Activated CD4-positive, alpha-beta T cell treated with anti-CD3 and anti-CD28 coated beads, Interleukin-2, Interleukin-6, amounts not matched to agents 100 ng/mL and 50 ng/mL, durations not matched to agents 16 hours and 8 hours (primary cell): ENCODE measurements at places on chromosomes 1 and 21.

DNA sequence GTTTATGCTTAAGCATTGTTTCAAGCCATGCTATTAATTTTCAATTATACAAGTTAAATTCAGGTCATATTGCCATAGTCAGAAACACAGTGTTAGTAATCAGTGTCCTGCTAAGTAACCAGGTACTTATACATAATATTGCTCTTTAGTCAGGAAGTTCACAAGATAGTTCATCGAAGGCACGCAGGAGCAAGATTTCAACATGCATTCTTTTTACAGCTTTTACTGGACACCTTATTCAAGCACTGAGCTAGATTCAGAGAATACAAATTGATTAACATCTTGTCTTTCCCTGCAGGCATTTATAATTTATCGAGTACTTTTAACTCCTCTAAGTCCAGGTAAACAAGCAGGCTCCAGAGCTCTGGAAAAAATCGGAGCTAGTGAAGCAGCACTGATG lies 202.3 kb upstream of the BRINP3 start:
- no peak for DNase-seq

DNA sequence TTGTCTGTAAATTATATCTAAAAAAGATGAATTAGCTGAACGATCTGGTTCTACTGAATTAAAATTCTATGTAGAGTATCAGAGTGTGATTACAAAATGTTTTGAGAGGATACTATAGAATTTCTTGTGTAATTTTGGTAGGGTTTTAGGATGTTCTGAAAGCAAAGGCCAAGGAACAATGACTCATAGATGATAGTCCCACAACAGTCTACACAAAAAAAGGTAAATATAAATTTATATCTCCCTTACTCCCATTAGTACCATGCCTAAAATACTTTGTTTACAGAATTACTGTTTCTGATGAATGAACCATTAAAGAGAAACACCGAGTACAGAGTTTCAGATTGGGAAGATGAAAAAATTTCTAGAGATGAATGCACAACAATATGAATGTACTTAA lies 9.5 kb downstream of the EDEM3 start:
- DNase-seq, result no peak

GRCh38 chr21:28068455-28069358 lies 924.0 kb downstream of the LTN1 start:
- no peak for DNase-seq

DNA sequence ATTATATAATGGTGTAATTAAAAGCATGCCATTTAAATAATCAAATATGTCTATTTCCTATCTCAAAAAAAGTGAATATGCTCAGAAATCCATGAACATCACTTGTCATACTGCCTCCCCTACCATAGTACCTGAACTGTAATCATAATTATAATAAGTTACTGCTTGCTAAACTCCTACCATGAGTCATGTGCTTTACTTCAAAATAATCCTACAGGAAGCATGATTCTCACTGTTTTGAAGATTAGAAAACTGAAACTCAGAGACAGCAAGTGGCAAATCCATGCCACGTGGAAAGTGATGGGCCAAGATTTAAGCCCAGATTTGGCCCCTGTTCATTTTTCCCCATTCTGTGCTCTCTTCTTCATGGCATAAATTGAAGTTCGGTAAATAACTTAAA lies 5.2 kb downstream of the LRRC7 start:
- DNase-seq, result no peak

DNA sequence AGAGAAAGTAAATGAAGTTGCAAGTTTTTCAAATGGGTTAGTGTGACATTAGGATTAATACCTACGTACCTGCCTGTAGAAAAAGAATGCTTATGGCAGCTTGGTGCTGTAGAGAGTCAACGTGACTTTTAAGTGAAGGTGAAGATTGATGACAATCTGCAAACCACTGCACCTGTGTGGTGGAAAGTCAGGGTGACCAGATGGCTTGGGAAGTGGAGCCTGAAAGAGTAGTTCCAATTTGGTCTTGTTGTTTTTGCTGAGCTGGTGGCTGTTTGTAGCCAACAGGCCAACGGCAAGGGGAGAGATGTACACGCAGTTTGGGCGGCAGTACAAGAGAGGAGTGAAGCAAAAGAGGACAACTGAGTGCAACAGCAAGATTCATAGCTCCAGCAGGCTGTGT lies 78.1 kb upstream of the JAK1 start:
- no peak for DNase-seq

- DNase-seq, result no peak
Measured at GRCh38 chr1:14326857-14327256, 271.6 kb upstream of the KAZN start.

GRCh38 chr1:47915677-47916353 lies 81.4 kb downstream of the TRABD2B start:
- DNase-seq, result no peak

DNA sequence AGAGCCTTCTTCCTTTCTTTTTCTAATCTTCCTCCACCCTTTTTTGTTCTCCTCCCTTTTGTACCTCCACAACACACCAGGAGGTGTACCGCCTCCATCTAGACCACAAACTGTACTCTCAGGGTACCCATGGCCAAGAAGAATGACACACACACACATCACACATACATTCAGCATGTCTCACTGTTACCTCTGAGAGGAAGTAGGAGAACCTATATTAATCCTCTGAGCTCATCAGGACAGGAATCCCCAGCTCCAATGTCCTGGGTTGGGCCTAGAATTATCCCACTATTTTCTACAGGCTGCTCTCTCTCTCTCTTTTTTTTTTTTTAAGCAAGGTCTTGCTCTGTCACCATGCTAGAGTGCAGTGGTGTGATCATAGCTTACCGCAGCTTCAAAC lies 36.7 kb downstream of the ATP2B4 start:
- DNase-seq, result peak; percentile 40

DNA sequence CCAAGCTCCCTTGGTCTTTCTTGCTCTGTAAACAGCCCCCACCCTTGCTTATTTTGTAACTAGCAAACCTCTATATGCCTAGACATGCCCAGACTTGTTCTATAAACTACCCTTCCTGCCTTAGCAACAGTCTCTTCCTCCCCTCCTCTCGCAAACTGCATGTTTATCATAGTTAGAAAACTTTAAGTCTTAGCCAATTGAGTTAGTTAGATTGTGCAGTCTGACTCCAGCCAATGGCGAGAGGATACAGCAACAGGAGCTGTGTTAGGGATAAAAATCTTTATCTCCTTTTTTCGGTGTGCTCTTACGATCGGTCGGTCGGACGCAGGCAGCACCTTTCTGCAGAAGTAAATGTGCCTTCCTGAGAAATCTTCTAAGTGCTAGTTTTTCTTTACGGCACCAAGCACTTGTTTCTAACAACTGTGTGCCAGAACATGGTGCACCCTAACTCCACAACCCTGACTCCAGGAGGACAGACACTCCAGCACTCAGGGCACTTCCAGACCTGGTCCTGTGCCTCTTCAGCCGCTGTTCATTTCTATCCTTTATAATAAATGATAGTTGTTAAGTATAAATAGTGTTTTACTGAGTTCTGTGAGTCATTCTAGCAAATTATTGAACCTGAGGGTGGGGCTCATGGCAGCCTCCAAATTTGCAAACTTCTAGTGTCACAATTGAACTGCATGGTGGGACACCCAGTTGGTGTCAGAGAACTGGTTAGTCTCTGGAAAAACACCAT lies 25.7 kb upstream of the GNG4 start:
- no peak for DNase-seq

DNA sequence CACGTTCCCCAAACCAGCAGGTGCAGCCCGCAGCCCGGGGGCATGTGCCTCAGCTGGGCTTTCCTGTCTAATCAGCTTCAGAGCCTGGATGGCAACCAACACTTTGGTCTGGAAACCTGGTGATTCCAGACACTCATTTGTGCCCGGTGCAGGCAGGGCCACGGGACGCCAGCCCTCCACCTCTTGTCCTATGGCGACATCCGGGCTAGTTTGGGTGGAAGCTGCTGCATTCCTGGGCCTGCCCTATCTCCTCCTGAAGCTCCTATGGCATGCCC lies 111.8 kb downstream of the WDR4 start:
- no peak for DNase-seq

- no peak for DNase-seq
Measured at GRCh38 chr1:84643183-84643582, 47.1 kb downstream of the SSX2IP start.

- peak; percentile 25 for DNase-seq
Measured at GRCh38 chr1:19312782-19313635, 883 bp downstream of the SLC66A1 start.

DNA sequence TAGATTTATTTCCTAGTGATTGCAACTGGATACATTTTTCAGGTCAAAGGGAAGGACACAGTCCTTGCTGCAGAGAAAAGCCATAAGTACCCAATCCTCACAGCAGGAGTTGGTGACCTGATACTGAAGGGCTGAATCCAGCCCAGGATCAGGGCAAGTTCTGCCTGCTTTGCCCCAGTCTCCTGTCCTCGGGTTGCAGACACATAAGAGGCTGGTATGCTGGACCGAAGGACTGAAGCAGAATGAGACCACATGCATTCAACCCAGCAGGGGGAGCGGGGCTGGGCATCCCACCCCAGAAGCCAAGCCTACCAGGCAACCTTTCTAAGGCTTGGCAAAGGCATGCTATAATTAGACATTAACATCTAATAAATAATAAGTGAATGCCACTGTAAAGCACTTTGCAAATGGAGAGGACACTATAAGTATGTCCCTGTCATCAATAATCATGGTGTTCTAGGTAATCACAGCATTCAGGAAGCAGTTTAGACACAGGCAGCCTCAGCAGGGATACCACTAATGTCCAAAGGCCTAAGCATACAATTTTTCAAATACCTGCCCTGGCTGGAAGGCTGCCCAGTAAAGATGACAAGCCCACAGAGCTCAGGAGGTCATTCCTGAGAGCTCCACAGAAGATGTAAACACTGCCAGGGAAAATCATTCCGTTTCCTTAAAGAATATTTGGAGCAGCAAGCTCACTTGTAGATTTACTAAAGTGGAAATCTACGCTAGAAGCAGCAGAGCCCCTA lies 47.6 kb downstream of the KRTAP19-8 start:
- no peak for DNase-seq

DNA sequence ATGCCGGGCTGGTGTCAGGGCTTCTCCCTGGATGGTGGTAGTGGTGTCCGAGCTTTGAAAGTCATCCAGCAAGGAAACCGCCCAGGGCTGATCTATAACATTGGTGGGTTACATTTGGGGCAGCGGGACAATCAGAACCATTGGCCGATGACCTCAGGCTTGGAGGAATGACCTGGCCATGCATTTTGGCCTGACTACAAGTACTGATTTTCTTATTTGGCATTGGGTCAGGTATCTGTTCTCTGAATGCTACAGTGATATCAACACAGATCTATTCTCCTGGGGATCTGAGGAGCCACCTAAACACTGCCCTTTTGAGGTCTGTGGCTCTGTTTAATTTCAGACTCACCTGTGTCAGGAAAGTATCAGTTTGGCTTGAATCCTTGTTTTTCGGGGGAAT lies 128.7 kb downstream of the VPS13D start:
- DNase-seq, result no peak

DNA sequence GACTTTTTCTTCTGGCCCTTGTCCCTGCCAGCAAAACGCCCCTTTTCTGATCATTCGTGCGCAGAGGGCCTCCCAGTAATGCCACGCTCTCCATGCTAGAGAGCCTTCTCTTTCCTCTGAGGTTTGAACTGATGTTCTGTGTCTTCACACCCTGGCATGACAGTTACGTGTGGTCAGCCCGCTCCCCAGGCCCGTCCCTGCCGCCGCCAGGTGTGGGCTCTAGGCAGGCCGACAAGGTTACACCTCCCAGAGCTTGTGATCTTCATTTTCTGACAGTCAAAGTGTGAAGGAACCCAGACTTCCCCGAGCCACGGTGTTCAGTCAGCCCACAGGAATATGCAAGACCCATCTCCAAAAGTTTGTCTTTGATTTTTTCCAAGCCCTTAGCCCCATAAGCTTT lies 265.6 kb downstream of the TM2D1 start:
- no peak for DNase-seq

DNA sequence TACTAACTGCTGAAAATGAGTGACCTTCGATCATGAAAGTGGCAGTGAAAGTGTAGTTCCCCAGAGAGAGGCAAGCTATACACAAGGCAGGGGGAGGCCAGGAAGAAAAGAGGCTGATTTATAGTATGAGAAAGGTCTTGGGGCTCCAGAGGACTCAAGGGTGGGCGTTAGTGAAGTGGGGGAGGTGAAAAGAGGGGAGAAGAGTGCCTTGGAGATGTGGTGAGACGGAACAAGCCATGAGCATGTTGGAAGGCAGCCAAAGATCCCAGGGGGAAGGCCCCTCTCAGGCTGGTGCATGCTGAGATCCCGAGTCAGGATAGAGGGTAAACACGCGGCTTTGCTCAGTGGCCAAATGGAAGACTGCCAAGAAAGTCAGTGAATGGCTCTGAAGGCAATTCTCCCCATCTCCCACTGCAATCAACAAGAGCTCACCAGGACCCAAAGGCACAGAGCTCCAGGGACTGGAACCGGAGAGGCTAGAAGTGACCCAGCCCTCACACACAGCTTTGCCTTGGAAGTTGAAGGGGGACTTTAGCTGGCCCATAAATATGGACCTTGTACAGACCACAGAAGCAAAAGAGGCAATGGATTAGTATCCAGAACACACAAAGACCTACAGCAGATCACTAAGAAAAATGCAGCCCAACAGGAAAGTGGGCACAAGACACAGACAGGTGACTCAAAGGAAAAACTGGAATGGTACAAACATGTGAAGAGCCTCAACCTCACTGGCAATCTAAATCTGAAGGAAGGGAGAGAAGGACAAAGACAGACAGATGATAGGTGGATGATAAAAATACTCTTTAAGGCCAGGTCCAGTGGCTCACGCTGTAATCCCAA lies 49.6 kb downstream of the HSF2BP start:
- no peak for DNase-seq

GRCh38 chr1:230792691-230793462 lies 45.7 kb downstream of the CAPN9 start:
- no peak for DNase-seq

DNA sequence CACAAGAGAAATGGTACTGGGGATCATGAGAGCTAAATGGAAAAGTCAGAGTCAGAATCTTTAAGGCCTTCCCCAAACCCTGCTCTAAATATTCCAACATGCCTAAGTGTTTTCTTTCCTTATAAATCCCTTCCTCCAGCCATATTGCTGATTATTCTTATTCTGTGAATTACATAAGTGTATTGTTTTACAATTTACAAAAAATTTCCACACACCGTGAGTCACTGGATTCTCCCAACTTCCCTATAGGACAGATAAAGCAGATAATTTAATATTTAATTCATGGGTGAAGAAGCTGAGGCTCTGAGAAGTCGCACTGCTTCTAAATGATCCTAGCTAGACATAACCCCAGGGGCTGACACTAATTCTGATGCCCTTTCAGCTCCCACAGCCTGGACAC lies 243.3 kb upstream of the JUN start:
- DNase-seq, result no peak

GRCh38 chr1:215891266-215892057 lies 324.4 kb downstream of the KCTD3 start:
- no peak for DNase-seq
